ENCODE measurements at places on chromosomes 2 and 18. TPM values are rescaled to one million over a fixed set of nuclear protein-coding genes. Genes with fewer than 3 reads are reported as not detected.

DNA sequence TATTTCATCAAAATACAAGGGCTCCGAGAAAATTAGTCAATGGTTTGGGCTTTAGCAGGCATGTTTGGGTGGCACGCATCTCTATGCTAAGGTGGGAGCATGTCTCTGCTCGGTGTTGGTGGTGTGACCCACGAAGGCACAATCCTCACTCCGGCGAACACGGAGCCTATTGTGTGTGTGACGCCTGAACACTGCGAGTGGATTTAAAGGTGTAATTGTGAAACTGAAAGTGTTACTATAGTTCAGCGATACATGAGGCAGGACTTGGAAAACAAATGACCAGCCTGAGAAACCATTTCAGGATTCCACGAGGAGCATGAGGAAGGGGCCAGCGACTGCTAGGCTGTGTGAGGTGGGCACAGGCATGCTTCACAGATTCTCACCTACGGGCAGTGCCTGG, 41.7 kb upstream of the LDLRAD4 start:
- no peak for DNase-seq

ITPRIPL1 gene
- total RNA-seq = not detected

- DNase-seq = no peak
Observed at GRCh38 chr2:231946241-231946814, 15.2 kb upstream of the DIS3L2 start.

DNA sequence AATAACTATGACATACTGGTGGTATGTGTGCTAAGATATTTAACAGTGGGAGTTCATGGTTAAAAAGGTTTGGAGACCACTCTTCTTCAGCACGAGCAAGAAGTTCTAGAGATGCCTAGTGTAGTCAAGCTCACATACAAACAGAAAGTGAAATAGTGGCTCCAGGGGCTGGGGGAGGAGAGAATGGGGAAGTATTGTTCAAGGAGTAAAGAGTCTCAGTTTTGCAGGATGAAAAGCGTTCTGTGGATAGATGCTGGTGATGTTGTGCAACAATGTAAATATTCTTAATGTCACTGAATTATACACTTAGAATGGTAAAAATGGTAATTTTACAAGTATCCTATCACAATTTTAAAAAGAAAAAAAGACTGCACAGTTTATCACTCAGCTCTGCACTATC, 29.0 kb upstream of the EPAS1 start:
- no peak for DNase-seq

DNA sequence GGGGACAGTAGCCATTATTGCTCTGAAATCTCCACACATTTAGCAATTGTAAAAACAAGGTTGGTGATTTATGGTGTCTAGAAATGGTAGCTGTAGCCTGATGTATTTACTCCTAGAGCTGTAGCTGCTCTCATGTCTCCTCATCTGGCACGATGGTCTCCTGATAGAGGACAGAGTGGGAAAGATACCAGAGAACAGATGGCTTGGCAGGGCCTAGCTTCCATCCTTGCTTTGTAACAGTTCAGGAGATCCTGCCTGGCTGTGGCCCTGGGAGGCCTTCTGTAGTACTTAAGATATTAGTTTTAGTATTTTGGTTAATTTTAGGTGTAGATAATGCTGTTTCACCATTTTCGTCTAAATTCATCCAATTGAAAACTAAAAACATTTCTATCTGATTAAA, 6.7 kb downstream of the ATG16L1 start:
- no peak for DNase-seq

- DNase-seq = peak; percentile 50
Observed at GRCh38 chr2:240905176-240905781, 857 bp upstream of the CROCC2 start.

GRCh38 chr2:58357521-58357920, 116.4 kb upstream of the FANCL start:
- no peak for DNase-seq

LRP1B gene
- total RNA-seq = 0.03 TPM

All from A172 (cell line).